NCI-H2029 (cell line): ENCODE measurements at places on chromosomes 3 and 15.

DNA sequence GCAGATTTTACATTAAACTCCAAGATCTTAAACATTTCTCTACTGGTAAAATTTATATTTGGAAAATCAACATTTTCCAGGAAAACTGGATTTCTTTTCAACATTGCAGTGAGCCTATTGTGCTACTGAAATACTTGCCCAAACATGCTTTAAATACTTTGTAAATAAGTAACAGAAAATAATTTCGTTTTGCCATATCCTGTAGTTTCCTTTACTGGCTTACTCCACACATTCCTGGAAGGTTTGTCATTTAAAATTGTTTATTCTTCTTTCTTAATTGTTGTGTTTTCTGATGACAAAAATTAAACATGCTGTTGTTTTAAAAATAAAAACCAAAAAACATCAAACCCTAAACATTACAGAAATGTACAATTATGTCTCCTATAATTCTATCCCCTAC is 22.0 kb downstream of the ACAD11 start:
- no peak for DNase-seq

DNA sequence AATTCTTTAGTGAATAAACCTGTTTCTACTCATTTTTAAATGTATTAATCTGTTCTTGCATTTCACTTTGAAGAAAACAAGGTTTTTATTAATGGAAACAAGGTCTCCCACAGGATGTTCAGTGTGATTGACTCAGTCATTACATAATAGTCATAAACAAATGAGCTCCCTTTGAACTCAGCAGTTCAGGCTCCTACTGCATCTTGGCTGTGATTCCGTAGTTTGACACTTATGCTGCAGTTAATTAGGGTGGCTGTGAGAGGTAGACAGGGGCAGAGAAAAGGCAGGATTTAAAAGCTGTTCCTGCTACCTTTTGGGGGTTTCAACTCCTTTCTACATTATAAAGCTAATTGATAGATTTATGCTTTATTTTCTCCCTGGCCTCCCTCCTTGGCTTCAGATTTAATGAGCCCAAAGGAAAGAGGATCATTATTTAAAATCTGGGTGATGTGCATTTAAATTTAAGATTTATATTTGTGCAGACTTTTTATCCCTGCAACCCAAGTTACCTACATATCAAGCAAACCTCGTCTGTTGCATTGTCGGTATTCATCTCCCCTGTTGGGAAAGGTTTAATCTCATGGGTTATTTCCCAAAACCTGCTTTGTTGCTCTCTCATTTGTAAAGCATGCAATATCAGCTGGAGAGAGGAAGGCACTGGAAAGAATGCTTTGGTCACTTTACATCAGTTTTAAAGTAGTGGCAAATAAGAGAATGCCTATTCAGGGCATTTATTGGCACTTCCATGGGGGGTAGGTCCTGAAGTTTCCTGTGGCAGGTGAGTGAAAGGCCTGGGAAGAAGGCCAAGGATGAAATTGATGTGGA is 345.0 kb upstream of the NR2E3 start:
- DNase-seq: no peak

GRCh38 chr3:142596726-142597088 is 514 bp downstream of the PLS1 start:
- no peak for DNase-seq

GRCh38 chr15:69734699-69735098 is 282.1 kb downstream of the RPLP1 start:
- DNase-seq: no peak
